ENCODE measurements at places on chromosomes 5 and 9.

DNA sequence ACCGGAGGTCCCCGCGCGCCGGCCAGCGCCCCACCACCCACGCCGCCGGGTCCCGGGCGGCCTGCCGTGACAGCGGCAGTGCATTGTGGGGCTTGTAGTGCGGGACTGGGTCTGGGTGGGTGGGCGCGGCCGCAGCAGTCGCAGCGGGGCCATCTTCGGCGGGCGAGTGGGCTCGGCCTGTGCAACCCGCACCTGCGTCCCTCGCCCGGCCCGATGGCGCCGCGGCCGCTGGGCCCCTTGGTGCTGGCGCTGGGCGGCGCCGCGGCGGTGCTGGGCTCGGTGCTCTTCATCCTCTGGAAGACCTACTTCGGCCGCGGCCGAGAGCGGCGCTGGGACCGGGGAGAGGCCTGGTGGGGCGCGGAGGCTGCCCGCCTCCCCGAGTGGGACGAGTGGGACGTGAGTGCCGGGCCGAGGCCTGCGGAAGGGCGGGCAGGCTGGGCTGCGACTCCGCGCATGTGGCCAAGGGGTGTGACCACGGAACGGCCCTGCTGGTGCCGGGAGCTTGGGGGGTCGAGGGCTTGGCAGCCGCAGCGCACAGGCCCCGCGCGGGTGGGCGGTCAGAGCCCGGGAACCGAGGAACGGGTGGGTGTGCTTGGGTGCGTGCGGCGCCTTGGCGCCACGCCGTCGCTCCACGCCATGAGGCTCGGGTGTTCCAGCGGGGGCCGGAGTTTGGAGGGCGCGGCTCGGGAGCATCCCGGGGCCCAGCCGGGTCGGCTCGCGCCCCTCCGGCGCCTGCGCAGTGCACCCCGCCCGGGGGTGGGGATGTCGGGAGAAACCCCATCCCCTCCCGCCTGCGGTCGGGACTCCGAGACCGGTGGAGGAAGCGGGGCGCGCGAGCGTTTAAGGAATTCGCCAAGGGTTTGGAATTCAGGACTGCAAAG is at the start of gene ARL10:
Gene ARL10, plus strand, starts transcription at position 137 of the 881 bp plus-strand sequence. Its CDS starts 77 bp downstream, at position 214.
- no peak for DNase-seq

DNA sequence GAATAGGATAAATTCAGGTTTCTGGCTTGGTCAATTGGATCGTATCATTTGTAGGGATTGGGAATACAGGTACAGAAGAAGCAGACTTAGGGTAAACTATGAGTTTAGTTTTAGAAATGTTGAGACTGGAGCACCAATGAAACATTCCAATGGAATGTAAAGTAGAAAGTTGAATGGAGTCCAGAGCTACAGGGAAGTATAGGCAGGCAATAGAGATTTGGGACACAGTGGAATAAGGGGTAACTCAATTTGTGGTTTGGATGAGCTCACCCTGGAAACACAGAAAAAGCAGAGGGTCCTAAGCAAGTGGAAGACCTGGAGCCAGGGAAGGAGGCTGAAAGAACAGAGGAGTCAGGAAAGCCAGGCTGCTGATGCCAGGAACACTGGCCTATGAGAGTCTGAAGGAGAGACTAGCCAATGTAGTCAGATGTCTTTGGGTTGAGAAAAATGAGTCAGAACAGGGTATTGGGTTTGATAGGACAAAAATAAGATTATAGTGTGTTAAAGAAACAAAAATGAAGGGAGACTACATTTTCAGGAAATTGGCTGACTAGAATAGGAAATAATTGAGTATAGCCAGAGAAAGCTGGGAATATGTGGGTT is 72.8 kb downstream of the STARD4 start:
- no peak for DNase-seq

- no peak for DNase-seq
Measured at GRCh38 chr9:99178912-99179872, 42.5 kb downstream of the ALG2 start.

DNA sequence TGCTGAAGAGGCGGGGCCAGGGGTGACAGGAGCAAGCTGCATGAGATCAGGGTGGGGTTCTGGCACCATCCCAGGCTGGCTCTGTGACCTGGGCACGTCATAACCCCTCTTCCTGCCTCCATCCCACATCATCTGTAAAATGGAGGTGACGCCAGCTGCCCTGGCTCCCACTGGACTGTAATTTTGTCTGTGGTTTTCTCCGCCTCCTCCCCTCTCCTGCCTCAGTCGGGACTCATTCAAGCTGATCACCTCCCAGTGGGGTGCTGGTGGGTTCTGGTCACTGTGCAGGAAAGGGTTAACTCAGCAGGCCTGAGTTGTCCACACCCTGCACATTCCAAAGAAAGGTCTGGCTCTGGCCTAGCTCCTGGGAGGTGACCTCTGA is 128.2 kb downstream of the RXRA start:
- DNase-seq, result no peak

DNA sequence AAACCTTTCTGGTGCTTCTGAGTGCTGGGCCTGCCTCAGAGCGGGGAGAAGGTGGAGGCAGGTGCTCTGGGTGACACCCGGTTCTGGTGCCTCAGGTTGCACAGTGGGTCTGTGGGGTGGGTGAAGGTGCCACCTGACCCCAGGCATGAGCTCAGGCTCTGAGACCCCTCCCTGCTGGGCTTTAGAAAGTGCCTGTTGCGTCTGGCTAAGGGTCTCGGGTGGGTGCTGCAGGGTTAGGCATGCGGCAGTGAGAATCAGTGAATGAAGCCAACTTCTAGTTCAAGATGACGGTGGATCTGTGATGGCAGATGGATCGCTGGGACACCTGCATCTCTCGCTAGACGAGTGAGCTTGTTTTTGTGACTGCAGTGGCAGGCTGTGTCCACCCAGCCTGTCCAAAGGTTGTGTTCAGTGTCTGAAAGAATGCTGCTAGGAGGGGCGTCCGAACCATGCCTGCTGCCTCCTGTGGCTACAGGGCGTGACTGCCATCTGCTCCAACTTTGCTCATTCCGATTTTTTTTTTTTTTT is 5.0 kb downstream of the SQSTM1 start:
- DNase-seq, result no peak

- DNase-seq, result no peak
Measured at GRCh38 chr9:37383393-37383792, 39.1 kb upstream of the GRHPR start.

- DNase-seq, result no peak
Measured at GRCh38 chr5:115369430-115370144, 73.1 kb upstream of the CCDC112 start.

- DNase-seq, result no peak
Measured at GRCh38 chr9:124879226-124879625, 17.3 kb downstream of the ARPC5L start.

DNA sequence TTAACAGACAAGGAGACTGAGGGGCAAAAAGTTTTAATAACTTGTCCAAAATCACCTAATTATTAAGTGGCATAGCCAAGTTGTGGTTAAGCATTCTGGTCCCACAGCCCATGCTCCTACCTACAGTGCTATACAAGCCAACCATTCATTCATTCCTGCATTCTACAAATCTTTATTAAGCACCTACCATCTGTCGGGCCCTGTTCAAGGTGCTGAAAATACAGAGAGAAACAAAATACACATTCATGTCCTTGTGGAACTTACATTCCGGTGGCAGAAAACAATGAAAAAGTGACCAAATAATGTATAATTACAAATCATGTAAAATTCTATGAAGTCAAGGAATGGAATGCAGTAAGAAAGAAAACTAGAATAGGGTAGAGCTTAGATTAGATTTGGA is 27.8 kb upstream of the CDH6 start:
- DNase-seq, result no peak

Data from H54 (cell line).